H54 (cell line): ENCODE measurements at places on chromosomes 3 and 15.

- no peak for DNase-seq
These were observed 158.3 kb upstream of the CGNL1 start for GRCh38 chr15:57217778-57218598.

- no peak for DNase-seq
These were observed 124.4 kb upstream of the CGNL1 start for GRCh38 chr15:57251941-57252340.

GRCh38 chr3:168267179-168267578 is 171.5 kb upstream of the GOLIM4 start:
- DNase-seq: no peak

DNA sequence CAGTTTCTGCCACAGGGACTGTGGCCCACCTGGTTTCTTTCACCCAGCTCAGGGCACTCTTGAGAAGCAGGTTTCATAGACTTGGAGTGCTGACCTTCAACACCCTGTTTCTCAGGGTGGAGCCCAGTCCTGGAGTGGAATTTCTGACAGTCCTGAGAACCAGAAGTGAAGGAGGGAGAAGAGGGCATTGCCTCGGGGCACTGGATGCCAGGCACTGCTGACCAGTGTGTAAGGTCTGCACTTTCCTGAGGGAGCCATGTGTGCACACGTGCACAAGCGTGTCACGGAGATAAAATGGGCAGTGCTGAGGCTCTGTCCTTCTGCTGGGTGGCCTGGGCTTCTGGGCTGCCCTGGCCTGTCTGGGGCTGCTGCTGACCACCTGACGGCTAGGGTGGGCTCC is 118.5 kb downstream of the SEC22A start:
- no peak for DNase-seq

- no peak for DNase-seq
These were observed 13.4 kb upstream of the FAM98B start for GRCh38 chr15:38440353-38441129.

- no peak for DNase-seq
These were observed 569.8 kb downstream of the EDEM1 start for GRCh38 chr3:5757213-5757804.

GRCh38 chr3:64463981-64464380 is 223.8 kb downstream of the ADAMTS9 start:
- no peak for DNase-seq
